ENCODE measurements at places on chromosomes 3 and 15. TPM values are rescaled to one million over a fixed set of nuclear protein-coding genes. Genes with fewer than 3 reads are reported as not detected.

DNA sequence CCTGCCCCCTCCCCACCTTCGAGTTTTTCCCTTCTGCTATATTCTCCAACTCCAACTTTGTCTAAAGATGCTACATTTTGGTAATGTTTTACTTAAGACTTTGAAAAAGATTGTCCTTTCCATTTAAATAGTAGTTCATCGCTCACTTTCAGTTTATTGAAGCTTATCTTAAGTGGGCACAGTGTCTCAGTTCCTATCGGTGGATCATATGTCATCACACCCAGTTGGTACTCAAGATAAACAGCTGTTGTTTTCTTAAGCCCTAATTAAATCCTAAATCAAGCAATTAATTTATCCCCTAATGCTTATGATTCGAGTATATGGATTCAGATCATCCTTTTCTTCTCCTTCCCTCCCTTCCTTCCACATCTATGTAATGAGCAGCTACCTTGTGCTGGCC lies 210.7 kb downstream of the TLE3 start:
- no peak for DNase-seq

- no peak for DNase-seq
These were observed 302.1 kb downstream of the ROBO2 start for GRCh38 chr3:77342027-77342426.

- no peak for DNase-seq
These were observed 14.6 kb downstream of the SMAD6 start for GRCh38 chr15:66716656-66717020.

DNA sequence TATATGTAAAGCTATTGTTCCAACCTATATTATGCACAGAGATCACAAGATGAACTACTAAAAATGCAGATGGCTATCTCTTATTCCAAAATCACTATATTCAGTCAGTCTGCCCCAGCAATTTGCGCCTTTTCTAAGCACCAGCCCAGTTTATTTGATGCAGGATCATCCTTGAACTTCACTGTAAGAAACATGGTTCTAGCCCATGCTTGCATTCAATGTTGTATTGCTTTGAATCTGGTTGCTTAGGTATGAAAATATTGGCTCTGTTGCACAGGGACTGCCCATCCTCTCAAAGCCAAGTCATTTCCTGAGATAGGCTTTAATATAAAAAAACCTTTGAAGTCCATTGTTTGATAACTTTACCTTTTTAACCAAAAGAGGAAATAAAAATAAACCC lies 170.5 kb upstream of the LRIG1 start:
- no peak for DNase-seq

DNA sequence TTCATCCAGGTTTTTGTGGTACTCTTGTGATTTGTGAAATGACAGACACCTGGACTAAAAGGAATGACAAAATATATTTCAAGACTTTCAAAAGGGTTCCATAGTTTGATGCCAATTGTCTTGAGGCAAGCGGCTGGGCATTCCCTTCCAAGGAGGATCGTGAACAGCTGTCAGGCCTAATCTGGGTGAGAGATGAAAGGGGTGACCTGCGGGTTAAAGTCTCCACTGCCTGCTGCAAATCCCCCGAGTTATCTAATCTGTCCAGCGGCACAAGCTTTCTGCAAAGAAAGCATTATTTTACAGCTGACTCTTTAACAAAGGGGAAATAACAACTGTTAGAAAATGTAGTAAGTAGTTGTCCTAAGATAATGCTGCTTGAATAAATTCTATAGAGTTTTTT lies 128.7 kb upstream of the MB21D2 start:
- no peak for DNase-seq

DNA sequence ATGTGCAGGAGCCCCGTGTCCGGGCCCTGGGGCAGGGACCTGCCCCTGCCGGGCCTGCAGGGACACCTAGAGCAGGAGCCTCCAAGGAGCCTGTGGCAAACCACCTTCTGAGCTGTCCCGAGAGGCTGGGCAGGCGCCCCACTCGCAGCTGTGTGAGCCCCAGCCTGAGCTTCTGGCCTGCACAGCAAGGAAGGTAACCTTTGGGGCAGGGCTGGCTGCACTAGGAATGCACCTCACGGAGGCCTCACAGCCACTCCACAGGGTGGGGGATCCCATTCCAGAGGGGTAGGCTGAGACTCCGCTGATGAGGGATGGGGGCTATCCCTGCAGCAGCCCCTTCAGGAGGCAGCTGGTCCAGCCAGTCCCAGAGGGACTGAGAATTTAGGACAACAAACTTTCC lies 68.1 kb downstream of the DNAJB8 start:
- DNase-seq, result no peak

The TMEM87A gene
- 37.5 TPM for polyA plus RNA-seq

The SPATA12 gene
- not detected for polyA plus RNA-seq

DNA sequence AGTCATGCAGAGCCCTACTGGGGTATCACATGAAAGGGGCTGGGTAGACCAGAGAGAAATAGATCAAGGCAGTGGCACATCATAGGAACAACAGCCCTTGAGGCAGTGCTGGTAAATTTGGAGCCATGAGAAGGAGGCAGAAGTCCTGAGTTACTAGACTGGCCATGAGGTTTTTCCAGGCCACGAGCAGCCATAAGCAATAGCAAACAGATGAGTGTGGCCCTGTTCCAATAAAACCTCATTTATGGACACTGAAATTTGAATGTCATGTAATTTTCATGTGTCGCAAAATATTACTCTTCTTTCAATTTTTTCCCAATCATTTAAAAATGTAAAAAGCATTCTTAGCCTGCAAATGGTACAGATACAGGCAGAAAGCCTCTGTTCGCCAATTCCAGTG lies 28.1 kb upstream of the LRRN1 start:
- DNase-seq, result no peak

All from naive B cell (primary cell).